ENCODE measurements at places on chromosomes 5 and 9.

DNA sequence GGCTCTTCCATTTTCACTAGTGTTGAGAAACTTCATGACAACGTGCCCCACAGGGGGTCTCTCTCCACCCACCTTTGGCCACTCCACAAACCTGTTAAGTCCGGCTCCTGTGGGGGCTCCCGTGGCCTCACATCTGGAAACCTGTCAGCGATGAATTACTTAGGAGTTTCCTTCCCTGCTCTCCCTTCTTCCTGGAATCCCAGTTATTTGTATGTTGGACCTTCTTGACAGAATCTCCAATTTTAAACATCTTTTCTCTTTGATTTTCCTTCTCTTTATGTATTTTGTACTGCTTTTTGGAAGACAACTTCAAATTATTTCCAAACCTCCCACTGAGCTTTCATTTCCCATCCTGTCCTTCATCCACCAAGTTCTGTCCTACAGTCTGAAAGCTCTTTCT, 55.1 kb upstream of the NRARP start:
- no peaks in the 10 kb centered on the region for H3K4me1 ChIP-seq
- H3K27me3 ChIP-seq, result no peaks in the 10 kb centered on the region

DNA sequence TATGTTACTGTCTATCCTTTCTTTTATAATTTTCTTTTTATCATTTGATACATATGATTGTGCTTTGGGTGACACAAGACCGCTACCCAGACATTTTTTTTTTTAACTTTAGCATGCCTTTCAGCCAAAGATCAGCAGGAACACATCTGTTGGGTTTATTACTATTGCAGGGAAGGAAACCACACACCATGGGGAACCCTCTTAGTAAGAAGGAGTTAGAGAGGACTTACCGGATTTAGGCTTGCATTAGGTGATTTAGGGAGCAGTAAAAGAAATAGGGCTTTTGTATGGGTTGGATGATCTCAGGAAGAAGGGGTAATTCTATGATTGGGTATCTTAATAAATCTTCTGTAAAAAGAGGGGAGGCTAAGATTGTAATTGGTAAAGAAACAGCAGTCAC, 138.2 kb downstream of the SNX18 start:
- no peak for DNase-seq
- H3K4me3 ChIP-seq, result no peak overlapping the region
- no peaks in the 10 kb centered on the region for H3K36me3 ChIP-seq
- H3K4me1 ChIP-seq, result peaks cover 33% of the 10 kb centered on the region
- no peak overlapping the region for H3K27ac ChIP-seq

DNA sequence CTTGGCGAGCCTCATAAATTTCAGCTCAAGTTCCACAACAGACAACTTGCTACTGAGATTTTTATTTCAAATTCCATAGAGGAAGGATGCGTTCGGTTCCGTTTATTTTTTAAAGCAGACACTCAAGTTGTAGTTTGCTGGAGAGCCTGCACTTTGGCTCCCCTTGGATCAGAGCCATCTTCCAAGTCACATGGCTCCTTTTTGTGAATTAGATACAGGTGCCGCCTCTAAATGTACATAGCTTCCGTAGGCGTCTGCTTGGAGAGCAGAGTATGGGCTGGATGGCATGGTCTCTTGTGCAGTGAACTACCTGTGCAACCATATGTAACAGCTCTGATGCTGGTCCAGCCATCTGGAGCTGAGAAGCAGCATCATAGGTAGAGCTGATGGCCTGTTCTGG, 73.9 kb upstream of the WWC1 start:
- peaks cover 8% of the 10 kb centered on the region for H3K27me3 ChIP-seq
- H3K4me1 ChIP-seq, result no peaks in the 10 kb centered on the region
- no peak overlapping the region for H3K27ac ChIP-seq
- DNase-seq, result no peak

- no peak for DNase-seq
- no peak overlapping the region for H3K27ac ChIP-seq
- H3K4me1 ChIP-seq, result no peaks in the 10 kb centered on the region
- no peaks in the 10 kb centered on the region for H3K27me3 ChIP-seq
- peaks cover 6% of the 10 kb centered on the region for H3K36me3 ChIP-seq
- no peak overlapping the region for H3K4me3 ChIP-seq
Measured at GRCh38 chr9:95035846-95036245, 281.7 kb downstream of the FANCC start.

- no peak for DNase-seq
- no peak overlapping the region for H3K4me3 ChIP-seq
- H3K27ac ChIP-seq, result no peak overlapping the region
- no peaks in the 10 kb centered on the region for H3K36me3 ChIP-seq
- no peaks in the 10 kb centered on the region for H3K27me3 ChIP-seq
Measured at GRCh38 chr5:66645039-66645438, 48.8 kb downstream of the MAST4 start.

DNA sequence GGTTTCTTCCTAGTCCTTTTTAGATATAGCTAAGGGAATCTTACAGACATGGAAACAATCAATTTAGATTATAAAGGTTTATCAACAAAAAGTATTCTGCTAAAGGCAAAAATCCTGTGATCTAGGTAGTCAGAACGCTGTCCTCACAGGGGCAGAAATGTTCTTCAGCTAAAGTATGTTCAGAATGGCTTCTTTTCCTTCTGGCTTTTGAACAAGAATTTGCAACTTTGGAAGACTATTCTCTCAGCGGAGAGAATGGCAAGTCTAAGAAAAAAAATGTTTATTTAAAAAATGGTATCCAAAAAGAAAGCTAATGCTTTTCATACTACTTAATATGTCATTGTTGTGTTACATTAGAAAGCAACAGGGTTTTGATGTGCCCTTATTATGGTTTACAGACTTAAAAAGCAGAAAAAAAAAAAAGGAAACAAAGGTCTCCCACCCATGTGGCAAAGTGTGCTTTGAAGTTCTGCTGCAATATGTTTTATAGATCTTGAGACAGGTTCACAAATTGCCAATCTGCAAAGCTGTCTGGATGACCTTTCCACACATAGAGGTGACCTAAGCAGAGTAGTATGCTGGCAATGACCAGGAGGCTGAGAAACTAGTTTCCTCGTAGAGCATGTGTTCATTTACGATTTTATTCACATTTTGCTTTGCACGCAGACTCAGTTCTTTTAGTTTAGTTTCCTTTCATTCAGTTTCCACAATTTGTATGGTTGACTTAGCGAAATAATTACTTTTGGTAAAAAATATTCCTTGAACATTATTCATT, 45.1 kb upstream of the PJA2 start:
- no peak overlapping the region for H3K27ac ChIP-seq
- peaks cover 7% of the 10 kb centered on the region for H3K27me3 ChIP-seq
- peaks cover 9% of the 10 kb centered on the region for H3K4me1 ChIP-seq
- DNase-seq, result no peak
- no peak overlapping the region for H3K4me3 ChIP-seq
- H3K36me3 ChIP-seq, result no peaks in the 10 kb centered on the region

DNA sequence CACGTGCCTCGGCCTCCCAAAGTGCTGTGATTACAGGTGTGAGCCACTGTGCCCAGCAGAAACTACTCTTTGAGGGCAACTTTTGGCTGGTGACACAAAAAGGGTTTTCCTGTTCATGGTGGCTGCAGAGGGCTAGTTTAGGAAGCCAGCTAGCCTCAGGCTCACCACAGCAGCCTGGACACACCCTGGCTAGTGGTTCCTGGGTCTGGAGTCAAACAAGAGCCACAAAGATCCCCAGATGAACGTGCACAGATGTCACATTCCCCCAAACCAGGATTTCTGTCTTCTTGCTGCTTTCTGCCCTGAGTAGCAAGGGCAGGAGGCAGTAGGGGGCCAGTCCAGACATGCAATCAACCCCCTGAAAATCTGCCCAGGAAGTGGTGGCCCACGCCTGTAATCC, 6.8 kb downstream of the HBEGF start:
- no peak overlapping the region for H3K27ac ChIP-seq
- H3K27me3 ChIP-seq, result no peaks in the 10 kb centered on the region
- H3K4me1 ChIP-seq, result peaks cover 33% of the 10 kb centered on the region
- H3K4me3 ChIP-seq, result no peak overlapping the region

DNA sequence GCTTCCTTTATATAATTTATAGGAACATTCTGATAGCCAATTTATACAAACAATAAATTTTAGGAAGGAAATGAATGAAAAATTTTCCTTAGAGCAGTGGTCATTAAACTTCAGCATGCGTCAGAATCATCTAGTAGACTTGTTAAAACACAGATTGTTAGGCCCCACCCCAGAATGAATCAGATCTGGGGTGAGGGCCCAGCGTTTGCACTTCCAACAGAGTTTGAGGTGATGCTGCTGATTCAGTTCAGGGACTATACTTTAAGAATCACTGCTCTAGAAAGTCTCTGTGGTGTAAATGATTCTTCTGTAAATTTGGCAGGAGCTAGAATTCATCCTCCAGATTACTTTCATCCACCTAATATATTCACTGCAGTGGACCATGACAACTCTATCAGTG, 80.4 kb downstream of the SLC12A2 start:
- H3K36me3 ChIP-seq, result peaks cover 65% of the 10 kb centered on the region
- no peak for DNase-seq
- H3K4me3 ChIP-seq, result no peak overlapping the region
- no peaks in the 10 kb centered on the region for H3K27me3 ChIP-seq
- H3K4me1 ChIP-seq, result no peaks in the 10 kb centered on the region

GRCh38 chr5:56482363-56482762, 249.2 kb upstream of the ANKRD55 start:
- peak overlapping the region; percentile 88 for H3K4me3 ChIP-seq
- no peaks in the 10 kb centered on the region for H3K27me3 ChIP-seq
- no peak for DNase-seq
- H3K27ac ChIP-seq, result peak overlapping the region; percentile 92

DNA sequence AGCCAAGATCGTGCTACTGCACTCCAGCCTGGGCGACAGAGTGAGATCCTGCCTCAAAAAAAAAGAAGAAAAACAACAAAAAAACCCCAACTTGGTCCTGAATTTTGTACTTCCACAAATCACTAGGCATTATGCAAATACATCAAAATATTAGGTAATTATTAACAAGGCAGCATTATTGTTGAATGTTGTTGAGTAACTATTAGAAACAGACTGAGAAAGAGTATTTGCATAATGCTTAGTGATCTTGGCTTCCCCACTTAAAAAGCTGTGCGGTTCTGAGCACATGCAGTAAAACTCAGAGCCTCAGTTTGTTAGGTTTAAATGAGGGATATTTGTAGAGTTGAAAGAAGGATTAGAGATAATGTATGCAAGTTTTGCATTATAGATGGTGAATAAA, 64.2 kb downstream of the SCAMP1 start:
- H3K27ac ChIP-seq, result no peak overlapping the region
- peaks cover 52% of the 10 kb centered on the region for H3K36me3 ChIP-seq
- H3K4me3 ChIP-seq, result no peak overlapping the region
- DNase-seq, result no peak
- H3K27me3 ChIP-seq, result no peaks in the 10 kb centered on the region
- no peaks in the 10 kb centered on the region for H3K4me1 ChIP-seq

- no peaks in the 10 kb centered on the region for H3K36me3 ChIP-seq
- H3K4me3 ChIP-seq, result no peak overlapping the region
- peaks cover 14% of the 10 kb centered on the region for H3K4me1 ChIP-seq
Measured at GRCh38 chr9:124760719-124761118, 10.4 kb downstream of the NR6A1 start.

DNA sequence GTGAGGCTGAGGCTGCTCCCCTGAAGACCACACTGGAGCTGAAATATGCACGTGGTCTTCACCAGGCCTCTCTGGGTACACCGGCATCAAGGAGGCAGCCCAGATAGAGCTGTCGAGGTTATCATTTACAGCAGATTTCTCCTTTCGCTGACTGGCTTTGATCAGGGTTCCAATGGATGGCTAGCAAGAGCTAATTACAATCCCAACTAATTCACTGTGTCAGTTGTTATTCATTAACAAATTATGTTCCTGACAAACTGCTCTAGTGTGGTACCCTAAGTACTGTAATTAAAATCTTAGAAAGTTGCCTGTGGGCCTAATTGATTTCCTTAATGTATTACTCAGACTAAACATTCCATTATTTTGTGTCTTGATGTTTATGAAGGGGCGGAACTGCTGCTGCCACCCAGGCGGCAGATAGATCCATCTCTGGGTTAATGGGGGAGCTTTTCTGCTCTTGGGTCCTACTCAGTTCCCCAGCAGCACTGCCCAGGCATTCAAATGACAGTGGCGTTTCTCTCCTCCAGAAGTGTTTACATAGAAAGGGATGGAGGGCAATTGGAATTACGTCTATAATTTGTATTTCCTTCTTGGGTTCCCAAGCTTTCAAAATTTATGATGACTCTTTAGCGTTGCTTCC, 71.7 kb upstream of the RAD23B start:
- DNase-seq, result no peak
- no peaks in the 10 kb centered on the region for H3K36me3 ChIP-seq
- H3K27ac ChIP-seq, result no peak overlapping the region

GRCh38 chr9:18423791-18424531, 50.0 kb upstream of the ADAMTSL1 start:
- H3K4me3 ChIP-seq, result no peak overlapping the region
- H3K36me3 ChIP-seq, result no peaks in the 10 kb centered on the region
- H3K4me1 ChIP-seq, result no peaks in the 10 kb centered on the region
- no peak overlapping the region for H3K27ac ChIP-seq
- no peaks in the 10 kb centered on the region for H3K27me3 ChIP-seq
